A549 treated with dexamethasone at 1 μM for 4 hours (cell line): ENCODE measurements at places on chromosomes 7 and 10. TPM values are rescaled to one million over a fixed set of nuclear protein-coding genes. Genes with fewer than 3 reads are reported as not detected.

ENTPD1 gene
- 0.06 to 0.20 TPM (median 0.15 TPM) in 4 of 5 replicates, not detected in the other for total RNA-seq

MKX gene
- not detected in 5 replicates for total RNA-seq

JAZF1 gene
- total RNA-seq = 4.4 to 7.7 TPM (median 6.6 TPM) in 5 replicates

CFAP46 gene
- 1.0 to 1.8 TPM (median 1.5 TPM) in 5 replicates for total RNA-seq

SPDYE2 gene
- total RNA-seq = not detected in 5 replicates

SFRP5 gene
- total RNA-seq = 2.1 to 3.4 TPM (median 3.3 TPM) in 5 replicates

SPDYE16 gene
- total RNA-seq = 0.04 TPM in 1 of 5 replicates, not detected in the others

UTF1 gene
- total RNA-seq = not detected in 5 replicates

C10orf105 gene
- total RNA-seq = 0.02 TPM in 2 of 5 replicates, not detected in the others

PHYHIPL gene
- total RNA-seq = 0.32 to 0.59 TPM (median 0.42 TPM) in 5 replicates

SYT15B gene
- 2.2 to 3.9 TPM (median 3.5 TPM) in 5 replicates for total RNA-seq

TBC1D12 gene
- total RNA-seq = 5.4 to 6.3 TPM (median 6.3 TPM) in 5 replicates

LIPK gene
- total RNA-seq = not detected in 5 replicates

CCDC136 gene
- 1.4 to 2.2 TPM (median 2.1 TPM) in 5 replicates for total RNA-seq

SPDYE6 gene
- total RNA-seq = not detected in 5 replicates
